ENCODE measurements at places on chromosomes 7 and 10.

DNA sequence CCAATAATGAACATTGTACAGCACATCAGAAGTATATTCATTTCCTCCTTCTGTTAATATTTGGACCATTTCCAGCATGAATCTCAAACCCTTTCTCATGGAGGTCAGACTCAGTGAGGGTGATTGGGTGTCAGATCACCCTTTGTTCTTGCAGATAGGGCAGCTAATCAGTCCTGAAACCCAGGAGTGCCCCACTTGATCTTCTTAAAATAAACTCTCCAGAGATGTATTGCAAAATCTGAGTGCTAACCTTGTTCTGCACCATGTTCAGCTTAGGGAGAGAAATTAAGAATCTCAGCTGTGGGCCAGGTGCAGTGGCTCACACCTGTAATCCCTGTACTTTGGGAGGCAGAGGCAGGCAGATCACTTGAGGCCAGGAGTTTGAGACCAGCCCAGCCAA, 869.4 kb downstream of the TYW1 start:
- no peak for DNase-seq

DNA sequence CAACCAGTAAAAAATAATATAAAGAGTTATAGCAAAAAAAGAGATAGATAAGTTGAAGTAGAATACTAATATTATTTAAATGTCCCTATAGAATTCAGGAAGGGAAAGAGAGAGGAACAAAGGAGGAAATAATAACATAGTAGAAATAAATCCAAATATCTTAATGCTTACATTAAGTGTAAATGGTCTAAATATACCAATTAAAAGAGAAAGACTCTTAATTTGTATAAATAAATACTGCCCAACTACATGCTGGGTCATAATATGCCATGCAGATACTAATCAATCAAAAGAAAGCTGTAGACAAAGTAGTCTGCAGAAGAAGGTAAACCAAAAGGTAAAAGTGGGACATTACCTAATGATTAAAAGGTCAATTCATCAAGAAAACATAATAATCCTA, 43.3 kb upstream of the VIPR2 start:
- no peak for DNase-seq

DNA sequence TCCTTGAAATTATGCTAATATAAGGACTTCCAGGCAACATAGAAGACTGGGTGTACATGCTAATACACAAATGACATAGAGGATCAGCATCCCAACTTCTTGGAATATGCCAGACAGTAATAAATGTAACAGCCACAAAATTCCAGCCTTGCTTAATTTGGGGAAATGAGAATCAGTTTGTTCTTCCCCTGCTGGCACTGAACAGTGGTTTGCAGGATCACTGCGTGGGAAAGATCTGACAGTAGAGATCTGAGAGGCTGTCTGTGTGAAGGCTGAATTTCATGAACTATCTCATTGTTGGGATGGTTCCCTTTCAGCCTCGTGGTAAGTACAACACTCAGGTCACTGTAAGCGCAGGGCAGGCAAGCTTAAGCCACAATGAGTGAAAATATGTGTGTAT, 1078.0 kb downstream of the LRMDA start:
- no peak for DNase-seq

DNA sequence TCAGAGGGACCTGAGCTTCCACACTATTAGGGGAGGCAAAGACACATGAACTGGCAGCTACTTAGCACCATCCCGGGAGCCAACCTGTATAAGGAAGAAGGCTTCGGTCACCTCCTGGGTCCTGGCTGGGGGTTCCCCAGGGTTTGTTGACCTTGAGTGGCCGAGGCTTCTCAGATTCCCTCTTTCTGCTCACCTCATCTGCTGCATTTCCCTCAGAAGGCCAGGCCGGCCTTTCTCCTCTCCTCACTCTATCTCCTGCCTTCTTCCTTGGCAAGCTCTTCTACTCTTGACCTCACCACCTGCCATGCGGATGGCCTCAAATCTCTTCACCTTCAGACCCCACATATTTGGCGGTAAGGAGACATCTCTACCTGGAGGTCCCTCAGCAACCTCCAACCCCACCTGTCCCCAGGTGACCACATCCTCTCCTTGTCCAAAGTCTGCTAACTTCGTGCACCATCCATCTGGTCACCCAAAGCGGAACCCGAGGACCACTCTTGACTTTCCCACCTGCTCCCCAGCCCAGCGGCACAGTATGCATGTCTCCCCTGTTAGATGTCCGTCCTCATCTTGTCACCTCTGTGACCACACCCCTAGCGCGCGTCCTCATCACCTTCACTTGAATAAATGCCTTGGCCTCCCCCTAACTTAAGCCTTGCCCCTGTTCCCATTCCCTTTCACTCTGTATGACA, 133.8 kb upstream of the UNC5B start:
- no peak for DNase-seq

GRCh38 chr10:1090696-1091095, 34.5 kb downstream of the WDR37 start:
- DNase-seq = no peak

DNA sequence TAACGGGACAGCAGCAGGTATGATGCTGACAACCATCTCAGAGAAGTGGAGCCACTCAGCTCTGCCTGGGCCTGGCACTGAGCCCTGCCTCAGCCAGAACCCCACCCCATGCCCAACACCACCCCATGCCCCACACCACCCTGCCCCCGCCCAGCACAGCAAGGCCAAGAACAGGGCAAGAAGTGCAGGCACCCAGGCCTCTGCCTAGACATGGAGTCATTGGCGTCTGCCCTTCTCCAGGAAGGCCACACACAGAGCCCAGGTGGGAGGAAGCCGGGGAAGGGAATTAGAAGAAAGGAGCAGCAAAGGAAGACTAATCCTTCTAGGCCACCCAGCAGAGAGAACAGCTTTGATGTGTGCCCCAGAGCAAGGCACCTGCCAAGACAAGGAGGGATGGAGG, 18.9 kb downstream of the CAMK2G start:
- DNase-seq = no peak

- no peak for DNase-seq
These were observed 7.7 kb downstream of the AGBL3 start for GRCh38 chr7:134993877-134994456.

GRCh38 chr10:131099028-131099726, 212.3 kb downstream of the TCERG1L start:
- DNase-seq = no peak

Data from stimulated activated CD8-positive, alpha-beta memory T cell treated with anti-CD3 and anti-CD28 coated beads, Interleukin-12 subunit alpha, Interleukin-12 subunit beta, amount 100 ng/mL, for 1 hour (primary cell).